Stimulated activated CD8-positive, alpha-beta memory T cell treated with anti-CD3 and anti-CD28 coated beads, Interleukin-15, amount 100 ng/mL, for 4 hours (primary cell): ENCODE measurements at places on chromosomes 4 and X.

GRCh38 chr4:159047478-159048165, 55.3 kb upstream of the RAPGEF2 start:
- DNase-seq: no peak

GRCh38 chr4:188412499-188412898, 273.3 kb downstream of the TRIML1 start:
- DNase-seq: no peak

- no peak for DNase-seq
These were observed 185.5 kb upstream of the PITX2 start for GRCh38 chr4:110808351-110808878.

DNA sequence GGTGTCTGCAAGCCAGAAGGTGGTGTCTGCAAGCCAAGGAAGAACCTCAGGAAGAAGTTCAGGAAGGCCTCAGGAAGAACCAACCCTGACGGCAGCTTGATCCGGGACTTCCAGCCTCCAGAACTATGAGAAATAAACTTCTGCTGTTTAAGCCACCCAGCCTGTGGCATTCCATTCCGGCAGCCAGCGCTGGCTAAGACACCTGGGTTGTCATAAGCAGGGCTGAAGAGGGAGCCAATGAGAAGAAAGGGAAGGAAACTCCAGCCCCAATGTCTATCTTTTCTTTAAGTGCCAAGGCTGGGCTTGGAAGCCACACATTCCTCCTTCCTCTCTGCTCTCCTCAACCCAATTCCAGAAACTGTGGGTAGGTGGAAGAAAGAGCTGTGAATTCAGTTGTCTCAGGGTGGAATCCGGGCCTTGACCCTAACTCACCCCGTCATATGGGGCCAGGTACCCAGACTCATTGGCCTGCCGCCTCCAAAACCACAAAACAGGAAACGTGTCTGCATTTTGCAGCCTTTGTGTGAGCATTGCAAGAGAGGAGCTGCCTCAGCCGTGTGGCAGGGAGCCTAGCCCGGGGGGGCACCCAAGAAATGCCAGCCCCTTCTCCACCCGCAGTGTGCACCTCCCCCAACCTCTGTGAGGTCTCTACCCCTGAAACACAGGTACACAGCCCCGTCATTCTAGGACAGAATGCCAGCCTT, 26.8 kb downstream of the CRMP1 start:
- DNase-seq: no peak

DNA sequence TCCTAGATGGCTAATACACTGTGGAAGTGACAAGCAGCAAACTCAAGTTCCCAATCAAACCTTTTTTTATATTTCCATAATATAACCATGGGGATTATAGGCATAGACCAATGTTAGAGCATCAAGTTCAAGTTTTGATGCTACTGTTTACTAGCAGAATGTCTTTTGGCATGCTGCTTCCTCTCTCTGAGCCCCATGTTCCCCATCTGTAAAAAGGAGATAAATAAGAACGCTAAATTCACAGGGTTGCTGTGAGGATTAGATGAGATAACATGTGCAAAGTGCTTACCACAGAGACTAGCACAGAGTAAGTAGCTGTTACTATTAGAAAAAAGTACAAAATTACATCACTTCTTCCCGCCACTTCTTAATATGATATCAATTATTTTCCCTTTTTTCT, 18.0 kb downstream of the MBNL3 start:
- DNase-seq: no peak

DNA sequence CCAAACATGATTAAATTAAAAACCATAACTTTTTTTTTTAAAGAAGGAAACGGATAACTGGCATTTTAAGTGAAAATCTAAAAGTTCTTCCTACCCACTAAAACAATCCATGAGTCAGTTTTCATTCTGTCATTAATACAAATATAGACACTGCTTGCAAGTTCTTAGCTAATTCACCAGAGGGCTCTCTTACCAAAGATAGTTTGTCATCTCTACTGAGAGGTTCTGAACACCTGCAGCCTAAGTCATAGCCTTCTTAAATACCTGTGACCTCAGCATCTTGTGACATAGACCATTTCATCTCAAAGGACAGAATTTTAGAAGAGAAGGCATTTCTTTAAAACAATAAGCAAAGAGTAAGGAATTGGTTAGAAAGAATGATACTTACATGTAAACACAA, 65.3 kb upstream of the FAM120C start:
- DNase-seq: no peak

GRCh38 chrX:68416592-68416991, 16.7 kb downstream of the OPHN1 start:
- no peak for DNase-seq

GRCh38 chr4:23775694-23776093, 114.2 kb downstream of the PPARGC1A start:
- no peak for DNase-seq

DNA sequence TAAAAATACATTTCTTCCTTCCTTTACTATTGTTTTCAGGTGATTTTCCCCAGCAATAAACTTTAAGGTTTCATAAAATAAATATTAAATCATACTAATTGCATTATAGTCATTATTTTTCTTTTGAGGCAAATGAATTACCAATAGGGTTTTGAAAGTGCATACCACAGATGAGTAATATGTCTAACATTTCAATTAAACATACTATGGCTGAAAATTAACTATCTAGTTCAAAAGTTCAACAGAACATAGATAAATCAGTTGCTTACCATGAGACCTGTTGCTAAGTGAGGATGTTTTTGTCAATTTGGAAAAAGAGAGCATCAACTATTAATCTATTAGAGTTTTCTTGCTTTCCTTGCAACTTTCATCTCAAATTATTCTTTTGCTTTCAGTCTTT, 35.0 kb downstream of the NPY5R start:
- no peak for DNase-seq

DNA sequence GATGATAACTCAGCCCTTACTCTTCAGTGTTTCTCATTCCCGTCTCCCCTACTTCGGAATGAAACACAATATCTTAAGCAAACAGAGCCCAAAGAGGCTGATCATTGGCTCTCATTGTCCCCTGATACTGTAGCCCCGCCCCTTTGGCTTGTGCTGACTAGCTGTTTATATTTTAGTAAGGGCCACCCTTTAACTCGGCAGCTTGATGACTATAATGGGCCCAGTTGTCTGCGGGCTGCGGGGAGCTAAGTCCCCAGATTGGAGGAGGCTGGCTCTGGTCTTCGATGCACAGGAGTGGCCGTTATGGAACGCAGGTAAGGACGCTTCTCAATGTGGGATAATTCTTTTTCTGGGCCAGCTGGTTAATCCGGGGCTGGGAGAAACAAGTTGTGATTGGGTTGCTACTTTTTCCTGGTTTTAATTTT, at the start of gene TRIM2:
Gene TRIM2 (plus strand): TSS at position 197 of the 425 bp plus-strand sequence. CDS start 88 bp downstream, at position 285.
- DNase-seq: no peak
